Fibroblast of skin of scalp (primary cell): ENCODE measurements at places on chromosomes 16 and 17.
A peak's percentile ranks its signal among the peaks of the same experiment; 100 is the strongest.

DNA sequence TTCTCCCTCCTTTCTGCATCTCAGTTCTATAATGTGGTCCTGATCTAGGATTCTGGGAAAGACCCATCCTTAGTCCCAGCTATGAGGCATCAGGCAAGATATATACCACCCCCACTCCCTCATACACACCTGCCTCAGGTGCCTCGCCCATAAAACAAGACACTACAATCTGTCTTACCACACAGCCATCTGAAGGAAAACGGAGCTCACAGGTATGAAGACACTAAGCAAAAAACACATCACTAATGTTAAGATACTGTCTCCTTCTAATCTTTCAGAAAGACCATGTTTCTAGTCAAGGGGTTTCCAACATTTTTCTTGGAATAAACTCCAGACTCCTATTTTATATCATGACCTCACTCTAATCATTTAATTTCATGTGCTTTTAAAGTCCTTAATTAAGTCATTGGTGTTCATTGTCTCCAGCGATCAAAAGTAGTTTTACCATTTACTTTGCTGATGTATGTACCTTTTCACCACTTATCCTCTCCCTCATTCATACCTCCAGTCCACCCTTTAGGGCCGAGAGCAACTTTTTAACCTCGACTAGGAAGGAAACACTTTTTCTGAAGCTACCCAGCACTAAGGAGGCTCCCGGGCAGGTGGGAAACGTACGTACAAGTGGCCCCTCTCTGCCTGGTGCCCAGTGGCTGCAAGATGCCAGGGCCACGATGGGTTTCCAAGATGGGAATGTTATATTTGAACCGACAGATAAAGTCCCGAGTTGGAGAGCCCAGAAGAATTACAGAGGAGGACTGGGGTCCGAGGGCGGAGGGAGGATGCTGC, 979 bp downstream of the MAP3K14 start:
- no peak for DNase-seq

- DNase-seq, result peak; percentile 36
Observed at GRCh38 chr17:8123695-8124349, at the start of gene HES7. HES7 (minus strand) TSS chr17:8124106; CDS start chr17:8124084, 22 bp downstream.

DNA sequence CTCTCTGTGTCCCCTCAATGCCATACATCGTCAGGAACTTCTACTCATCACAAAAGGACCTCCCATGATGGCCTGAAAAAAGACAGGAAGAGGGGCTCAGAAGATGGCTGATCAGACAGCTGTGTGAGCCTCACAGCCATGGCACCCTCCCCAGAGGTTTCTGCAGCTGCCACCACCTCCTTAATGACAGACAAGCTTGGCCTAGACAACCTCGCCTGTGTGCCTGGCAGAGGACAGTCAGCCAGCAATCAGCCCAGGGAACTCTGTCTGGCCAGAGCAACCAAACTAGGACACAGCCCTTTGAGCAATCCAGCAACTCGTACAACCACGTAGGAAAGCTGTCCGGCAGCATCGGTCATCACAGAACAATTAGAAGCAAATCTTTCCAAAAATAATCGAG, 54.2 kb upstream of the MED9 start:
- no peak for DNase-seq

GRCh38 chr16:51875834-51876600, 670.9 kb downstream of the TOX3 start:
- DNase-seq, result no peak

DNA sequence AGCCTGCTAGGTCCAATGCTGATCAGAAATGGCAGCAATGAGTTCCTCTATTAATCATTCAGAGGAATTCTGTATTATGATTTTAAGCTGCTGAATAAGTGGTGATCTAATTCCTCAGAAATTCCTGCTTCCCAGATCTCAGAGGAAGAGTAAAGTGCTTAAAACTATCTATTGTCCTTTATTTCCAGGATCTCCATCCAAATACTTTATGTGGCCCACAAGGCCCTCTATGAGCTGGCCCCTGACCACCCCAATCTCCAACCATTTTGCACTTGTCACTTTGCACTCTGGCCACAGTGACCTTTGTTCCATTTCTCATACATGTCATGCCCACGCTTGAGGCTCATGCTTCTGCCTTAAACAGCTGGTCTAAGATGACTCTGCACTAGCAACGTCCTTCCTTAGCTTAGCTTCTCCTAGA, 93.7 kb downstream of the CA10 start:
- peak; percentile 46 for DNase-seq

- DNase-seq, result no peak
Observed at GRCh38 chr16:55651841-55652824, 3.7 kb upstream of the SLC6A2 start.

GRCh38 chr17:17484451-17484899, 7.7 kb downstream of the MED9 start:
- no peak for DNase-seq

- DNase-seq, result no peak
Observed at GRCh38 chr17:4886830-4887229, 12.5 kb upstream of the C17orf107 start.

DNA sequence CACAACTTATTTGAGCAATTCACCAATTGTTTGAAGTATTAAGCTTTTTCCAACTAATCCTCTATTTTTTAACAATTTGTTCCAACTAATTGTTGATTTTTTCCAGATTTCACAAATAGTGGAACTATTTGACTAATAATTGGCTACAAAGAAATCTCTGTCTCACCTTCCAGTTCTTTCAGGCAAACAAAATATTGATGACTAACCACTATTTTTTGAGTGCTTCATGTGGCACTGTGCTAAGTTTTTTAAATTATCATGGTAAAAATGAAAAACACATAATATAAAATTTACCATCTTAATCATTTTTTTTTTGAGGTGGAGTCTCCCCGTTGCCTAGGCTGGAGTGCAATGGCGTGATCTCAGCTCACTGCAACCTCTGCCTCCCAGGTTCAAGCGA, 24.6 kb upstream of the GRIN2A start:
- DNase-seq, result no peak

DNA sequence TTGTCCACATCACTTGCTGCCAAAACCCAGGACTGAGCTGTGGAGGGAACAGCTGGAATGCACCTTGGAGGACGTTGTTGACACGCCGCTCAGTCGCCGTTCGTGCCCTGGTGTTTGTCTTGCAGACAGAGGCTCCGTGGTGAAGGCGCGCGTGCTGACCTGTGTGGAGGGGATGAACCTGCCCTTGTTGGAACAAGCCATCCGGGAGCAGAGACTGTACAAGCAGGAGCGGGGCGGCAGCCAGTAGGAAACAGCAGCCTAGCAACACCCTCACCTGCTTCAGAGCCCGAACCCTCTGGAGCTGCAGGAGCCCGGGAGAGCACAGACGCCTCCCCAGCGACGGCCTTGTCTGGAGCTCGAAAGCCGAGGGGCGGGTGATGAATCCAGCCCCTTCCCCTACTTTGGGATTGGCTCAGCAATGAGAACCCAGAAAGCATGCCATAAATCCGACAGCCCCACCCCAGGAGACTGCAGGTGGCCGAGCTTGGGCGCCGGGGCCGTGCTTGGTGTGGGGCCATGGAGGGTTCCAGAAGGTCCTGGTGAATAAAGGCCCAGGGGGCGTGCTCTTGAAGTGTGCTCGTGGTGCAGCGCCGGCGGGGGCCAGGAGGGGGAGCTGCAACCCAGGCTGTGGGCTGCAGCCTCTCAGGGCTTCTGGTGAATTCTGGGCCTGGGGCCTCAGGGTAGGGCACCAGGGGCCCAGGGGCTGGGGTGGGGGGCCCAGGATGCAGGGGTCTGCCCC, 470 bp upstream of the CDK3 start:
- peak; percentile 29 for DNase-seq

DNA sequence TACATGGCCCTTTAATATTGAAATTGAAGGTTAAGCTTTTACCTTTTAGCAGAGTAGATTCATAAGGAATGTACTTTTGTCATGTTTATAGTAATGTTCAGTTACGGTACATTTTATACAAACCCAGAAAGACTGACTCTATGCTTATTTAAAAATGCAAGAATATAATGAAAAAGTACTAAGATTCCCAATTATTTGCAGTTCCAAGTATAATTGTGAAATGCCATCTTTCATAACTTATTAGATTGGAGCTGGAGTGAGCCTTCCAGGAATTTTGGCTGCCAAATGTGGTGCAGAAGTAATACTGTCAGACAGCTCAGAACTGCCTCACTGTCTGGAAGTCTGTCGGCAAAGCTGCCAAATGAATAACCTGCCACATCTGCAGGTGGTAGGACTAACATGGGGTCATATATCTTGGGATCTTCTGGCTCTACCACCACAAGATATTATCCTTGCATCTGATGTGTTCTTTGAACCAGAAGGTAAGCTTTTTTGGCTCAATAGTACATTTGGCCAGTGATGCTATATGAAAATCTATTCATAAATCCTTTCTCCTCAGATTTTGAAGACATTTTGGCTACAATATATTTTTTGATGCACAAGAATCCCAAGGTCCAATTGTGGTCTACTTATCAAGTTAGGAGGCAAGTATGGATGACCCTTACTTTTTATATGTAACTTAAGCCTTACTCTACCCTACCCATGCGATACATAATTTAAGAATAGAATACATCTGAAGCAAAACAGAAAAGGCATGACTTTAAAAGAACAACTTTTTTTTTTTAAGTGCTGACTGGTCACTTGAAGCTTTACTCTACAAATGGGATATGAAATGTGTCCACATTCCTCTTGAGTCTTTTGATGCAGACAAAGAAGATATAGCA, 4.2 kb downstream of the SRSF2 start:
- DNase-seq, result no peak

DNA sequence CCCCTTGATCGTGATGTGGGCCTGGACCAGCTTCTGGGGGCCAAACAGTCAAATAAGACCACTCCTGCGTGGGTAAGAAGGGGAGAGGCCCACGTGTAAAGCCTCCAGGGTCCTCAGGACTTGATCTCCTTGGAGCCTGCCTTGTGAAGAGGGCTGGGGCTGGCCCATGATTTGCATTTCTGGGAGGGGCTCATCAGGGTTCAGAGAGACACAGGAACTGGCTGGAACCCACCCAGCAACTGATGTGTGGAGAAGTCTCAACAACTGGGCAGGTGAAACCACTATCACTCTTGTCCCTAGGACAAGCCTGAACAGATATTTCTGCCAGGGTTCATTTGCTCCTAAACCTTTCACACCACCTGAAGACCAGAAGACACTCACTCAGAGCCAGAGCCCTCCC, 214.7 kb downstream of the ZNF423 start:
- DNase-seq, result no peak

DNA sequence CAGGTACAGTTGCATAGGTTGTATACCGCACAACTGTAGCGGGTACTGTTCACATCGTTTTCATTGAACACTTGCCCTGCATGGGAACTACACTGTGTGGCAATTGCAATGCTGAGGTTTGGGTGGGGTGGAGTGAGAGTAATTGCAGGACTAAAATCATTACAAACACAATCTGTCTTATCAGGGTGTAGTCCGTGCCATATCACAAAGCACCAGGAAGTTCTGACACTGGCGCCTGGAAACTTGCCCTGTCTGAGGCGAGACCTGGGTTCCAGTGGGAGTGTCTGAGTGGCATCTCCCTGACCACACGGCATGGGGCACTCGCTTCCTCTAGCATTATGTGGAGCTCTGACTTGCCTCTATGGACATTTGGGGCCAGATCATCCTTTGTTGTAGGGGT, 153.4 kb downstream of the RGS9 start:
- DNase-seq, result no peak

- no peak for DNase-seq
Observed at GRCh38 chr17:12773153-12773552, 16.1 kb upstream of the ARHGAP44 start.

GRCh38 chr17:32020943-32021614, 13.9 kb downstream of the LRRC37B start:
- DNase-seq, result no peak

GRCh38 chr16:9736547-9736946, 445.7 kb downstream of the GRIN2A start:
- DNase-seq, result no peak

DNA sequence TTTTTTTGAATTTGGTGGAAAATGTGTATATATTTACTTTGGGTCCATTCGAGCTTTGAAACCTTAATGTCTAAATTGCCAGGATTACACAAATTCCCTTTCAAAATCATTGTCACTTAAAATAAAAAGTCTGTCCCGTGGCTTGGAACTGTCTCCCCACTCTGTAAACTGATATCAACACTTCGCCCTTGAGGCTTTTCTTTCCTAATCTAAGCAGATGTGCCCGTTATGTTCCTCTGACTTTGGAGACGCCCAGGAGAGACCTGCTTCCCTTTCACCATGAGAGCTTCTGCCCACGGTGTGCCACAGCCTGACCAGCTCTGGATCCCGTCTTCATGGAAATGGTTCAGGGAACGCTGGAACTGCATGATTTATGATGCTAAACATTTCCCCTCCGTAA, 151.3 kb downstream of the C16orf95 start:
- DNase-seq, result no peak

- DNase-seq, result no peak
Observed at GRCh38 chr16:57003439-57004386, 14.4 kb downstream of the NLRC5 start.

DNA sequence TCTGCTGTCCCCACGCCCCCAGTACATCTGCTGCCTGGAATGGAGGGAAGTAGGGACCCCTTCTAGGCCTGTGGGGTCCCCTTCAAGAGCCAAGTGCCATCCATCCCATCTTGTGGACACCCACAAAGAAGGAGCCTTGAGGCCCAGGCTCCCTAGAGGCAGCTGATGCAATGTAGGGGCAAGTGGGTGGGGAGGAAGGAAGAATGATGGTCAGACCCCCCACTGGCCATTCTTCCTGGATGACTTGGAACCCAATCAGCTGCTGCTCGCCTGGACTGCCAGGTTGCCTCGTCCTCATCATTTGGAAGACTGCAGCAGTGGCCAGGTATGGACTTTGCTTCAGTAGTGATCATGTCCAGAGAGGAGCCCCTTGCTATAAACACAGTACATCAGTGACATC, 48.9 kb downstream of the SMPD3 start:
- peak; percentile 76 for DNase-seq

GRCh38 chr16:87602821-87603683, 744 bp downstream of the JPH3 start:
- DNase-seq, result no peak

GRCh38 chr16:16083421-16084156, 134.2 kb downstream of the ABCC1 start:
- DNase-seq, result peak; percentile 44

- DNase-seq, result no peak
Observed at GRCh38 chr17:67335245-67335835, 31.0 kb downstream of the PSMD12 start.

GRCh38 chr16:65833171-65833871, 533.2 kb upstream of the CDH5 start:
- peak; percentile 85 for DNase-seq

GRCh38 chr17:6572972-6573370, 16.6 kb upstream of the PITPNM3 start:
- no peak for DNase-seq

- DNase-seq, result peak; percentile 10
Observed at GRCh38 chr17:4631836-4632580, 9.5 kb downstream of the ALOX15 start.

GRCh38 chr16:62939687-62940086, 903.4 kb upstream of the CDH8 start:
- DNase-seq, result no peak
